Substantia nigra (tissue), 51 donors: ENCODE measurements at places on chromosomes 2 and 18.

DNA sequence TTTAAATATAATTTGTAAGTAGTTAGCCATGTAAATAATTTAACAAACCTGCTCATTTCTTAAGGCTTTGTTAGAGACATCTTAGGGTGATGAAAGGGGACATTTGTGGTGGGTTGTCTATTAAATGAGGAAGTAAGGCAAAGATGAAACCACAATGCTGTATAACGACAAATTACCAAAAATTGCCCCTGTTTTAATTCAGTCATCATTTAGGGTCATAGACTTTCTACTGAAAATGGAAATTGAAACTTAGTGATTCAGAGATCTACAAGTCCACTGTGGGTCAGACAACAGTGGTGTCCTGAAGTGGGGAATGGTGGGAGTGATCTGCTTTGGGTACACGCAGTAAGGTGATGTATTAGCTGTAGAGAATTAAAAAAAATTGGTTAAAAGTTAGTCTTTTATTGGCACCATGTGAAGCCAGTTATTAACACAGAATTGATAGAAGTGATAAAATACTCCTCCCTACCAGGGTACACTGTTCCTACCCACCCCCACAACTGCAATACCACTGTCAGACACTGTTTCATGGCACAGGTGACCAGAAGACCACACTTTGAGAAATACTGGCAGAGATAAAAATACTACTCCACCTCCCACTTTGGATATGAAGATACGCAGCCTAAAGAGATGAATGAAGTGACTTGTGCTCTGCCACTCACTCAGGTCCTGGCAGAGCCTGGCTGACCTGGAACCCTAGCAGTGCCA lies 13.4 kb downstream of the CERS6 start:
- DNase-seq, result no peak

DNA sequence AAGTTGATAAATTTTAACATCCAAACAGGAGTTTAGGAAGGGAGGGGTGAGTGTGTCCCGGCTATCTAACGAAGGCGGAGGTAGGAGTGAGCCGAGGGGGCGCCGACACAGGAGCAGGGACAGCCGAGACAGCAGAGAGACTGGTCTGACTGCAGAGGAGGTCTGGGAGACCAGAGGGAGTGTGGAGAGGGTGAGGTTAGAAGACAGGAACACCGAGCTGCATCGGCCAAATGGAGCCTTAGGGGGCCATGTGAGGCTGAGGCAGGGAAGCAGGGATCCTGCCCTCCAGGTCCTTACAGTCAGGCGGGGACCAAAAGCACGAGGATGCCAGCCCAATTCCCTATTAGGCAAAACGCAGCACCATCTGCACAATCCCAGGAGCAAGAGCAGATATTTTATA lies 67.0 kb downstream of the SFXN5 start:
- DNase-seq, result no peak

DNA sequence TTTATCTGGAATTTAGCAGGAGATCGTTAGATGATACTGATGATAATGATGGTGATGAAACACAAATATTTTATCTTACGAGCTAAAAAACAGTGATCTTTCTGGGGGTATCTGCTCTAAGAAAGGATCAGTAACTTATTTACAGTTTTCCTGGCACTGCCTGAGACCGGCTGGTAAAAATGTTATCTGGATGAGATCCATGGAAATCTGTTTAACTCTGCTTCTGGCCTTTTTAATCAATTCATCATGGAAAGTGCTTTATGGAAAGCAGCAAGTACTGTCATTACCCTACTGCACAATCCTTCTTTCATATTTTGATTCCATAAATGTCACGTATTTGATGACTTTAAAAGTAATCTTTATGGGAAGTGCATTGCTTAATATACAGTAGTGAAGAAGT lies 612.7 kb upstream of the GCFC2 start:
- DNase-seq, result no peak

DNA sequence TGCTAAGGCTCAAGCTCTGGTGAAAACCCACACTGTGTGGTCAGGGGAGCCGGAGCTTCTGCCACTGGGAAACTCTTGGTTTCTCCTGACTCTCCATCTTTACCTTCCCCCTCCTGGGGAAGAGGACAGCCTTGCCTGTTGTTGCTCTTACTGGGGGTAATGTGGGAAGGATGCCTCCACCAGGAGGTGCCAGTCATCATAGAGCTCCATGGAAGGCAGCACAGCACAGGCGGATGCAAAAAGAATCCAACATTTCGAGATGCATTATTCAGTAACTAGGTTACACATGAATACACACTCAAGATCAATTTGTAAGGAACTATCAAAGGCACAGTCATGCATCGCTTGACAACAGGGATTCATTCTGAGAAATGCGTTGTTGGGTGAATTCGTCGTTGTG lies 322.6 kb downstream of the AFF3 start:
- no peak for DNase-seq

GRCh38 chr2:2698182-2699120 lies 367.4 kb upstream of the MYT1L start:
- DNase-seq, result no peak

GRCh38 chr2:176088048-176088936 lies 4.2 kb upstream of the HOXD13 start:
- DNase-seq, result no peak

DNA sequence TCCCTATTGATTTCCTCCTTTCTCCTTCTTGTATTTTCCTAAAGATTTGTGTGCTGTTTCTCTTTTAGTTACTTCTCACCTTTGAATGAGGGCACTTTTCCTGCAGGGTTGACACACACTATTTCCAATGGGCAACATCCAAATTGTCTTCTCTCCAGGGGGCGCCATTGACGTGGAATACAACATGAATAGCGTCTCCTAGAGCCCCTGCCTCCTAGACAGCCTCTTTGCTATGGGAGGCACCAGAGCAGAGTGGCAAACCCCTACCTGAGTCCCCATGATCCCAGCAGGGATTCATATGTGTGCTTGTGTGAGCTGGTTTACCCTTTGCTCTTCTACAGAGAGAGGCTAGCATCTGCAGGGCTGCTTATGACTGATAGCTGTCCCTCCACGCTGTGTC lies 61.3 kb upstream of the ITSN2 start:
- DNase-seq, result peak; percentile 37

DNA sequence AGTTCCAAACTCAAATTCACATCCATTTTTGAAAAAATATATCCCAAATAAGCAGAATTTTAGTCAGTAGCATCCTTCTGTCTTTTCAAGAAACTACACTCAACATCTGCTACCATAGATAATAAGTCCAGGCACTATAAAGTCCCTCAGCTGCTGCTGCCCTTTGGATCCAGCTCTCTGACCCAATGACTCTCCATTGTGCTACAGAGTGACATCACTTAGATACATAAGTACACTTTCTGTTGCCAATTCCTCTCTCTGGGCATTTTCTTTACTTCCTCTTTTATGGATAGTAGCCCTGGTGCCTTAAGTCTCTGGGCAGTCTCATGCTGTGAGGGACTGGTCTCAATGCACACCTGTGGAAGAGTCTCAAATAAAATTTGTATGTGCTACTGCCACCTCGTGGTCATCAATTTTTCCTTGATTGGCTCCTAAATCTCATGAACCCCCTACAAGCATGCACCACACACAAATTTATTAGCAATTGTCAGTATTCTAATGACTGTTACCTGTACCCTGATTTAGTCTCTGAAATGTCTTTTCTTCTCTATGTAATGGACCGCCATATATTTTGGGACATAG lies 219.2 kb downstream of the LRP1B start:
- no peak for DNase-seq

GRCh38 chr2:237488901-237489860 lies 2.1 kb downstream of the MLPH start:
- no peak for DNase-seq

- DNase-seq, result no peak
Observed at GRCh38 chr18:74217476-74218143, 69.3 kb downstream of the TIMM21 start.

DNA sequence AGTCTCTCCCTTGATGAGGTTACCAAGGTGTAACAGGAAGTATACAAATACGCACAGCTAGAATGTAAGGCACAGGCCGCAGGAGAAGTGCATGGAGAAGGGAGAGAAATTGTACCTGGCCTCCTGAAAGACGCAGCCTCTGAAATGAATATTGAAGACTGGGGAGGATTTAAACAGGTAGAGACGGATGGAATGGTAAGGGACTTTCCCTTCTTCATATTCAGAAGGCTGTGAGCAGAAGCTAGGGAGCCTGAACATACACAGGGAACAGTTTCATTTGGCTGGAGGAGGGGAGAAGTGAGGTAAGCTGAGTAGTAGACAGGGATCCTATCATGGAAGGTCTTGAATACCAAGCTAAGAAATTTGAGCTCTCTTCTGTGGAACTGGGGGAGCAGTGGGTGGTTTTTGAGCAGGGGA lies 112.7 kb downstream of the ANKRD44 start:
- DNase-seq, result no peak

- DNase-seq, result no peak
Observed at GRCh38 chr2:37085731-37086147, 1.4 kb downstream of the GPATCH11 start.

GRCh38 chr2:202278036-202278760 lies 12.6 kb downstream of the NOP58 start:
- no peak for DNase-seq

DNA sequence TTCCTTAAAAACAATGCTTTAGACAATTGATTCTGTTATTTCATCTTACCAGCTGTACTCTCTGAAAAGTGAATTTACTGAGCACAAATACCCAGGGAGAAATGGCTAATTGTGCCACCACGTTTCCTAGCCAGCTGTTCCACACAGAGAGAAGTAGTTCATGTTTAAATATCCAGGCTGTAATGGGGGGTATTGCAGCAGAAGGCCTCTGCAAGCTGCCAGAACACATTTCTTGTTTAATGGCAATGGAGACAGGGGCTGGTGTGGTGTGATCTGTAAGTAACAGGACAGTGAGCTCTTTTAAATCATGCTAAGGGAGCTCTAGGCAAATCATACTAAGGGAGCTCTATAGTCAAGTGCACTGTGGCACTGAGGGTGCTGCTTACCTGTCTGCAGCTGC lies 809.2 kb downstream of the CNTNAP5 start:
- no peak for DNase-seq

- no peak for DNase-seq
Observed at GRCh38 chr2:159230145-159230877, 56.2 kb downstream of the WDSUB1 start.

DNA sequence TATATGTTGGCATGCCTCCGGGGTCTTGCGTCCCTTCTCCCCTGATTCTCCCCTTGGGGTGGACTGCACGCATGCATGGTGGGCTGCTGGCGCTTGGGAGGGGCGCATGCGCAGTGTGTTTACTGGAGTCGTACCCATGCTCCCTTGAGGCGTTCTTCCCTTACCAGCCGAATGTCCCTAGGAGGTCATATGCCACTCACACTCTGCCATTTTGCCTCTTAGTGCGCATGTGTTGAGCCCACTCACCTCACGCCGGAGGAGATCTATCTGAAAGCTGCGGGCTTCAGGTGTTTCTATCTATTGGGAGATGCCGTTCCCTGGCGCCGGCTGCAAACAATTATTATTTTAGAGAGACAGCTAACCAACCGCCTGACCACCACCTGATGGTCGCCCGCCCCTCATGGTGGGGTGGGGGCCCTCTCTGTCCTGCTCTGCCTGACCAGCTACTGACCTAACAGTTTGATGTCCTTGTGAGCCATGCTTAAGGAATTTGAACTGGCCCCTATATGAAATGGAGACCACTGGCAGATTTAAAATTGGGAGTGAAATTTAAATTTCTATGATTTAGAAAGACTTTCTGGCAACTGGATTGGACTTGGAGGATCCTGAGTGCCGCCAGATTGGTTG lies 179.6 kb downstream of the RNF144A start:
- DNase-seq, result no peak

DNA sequence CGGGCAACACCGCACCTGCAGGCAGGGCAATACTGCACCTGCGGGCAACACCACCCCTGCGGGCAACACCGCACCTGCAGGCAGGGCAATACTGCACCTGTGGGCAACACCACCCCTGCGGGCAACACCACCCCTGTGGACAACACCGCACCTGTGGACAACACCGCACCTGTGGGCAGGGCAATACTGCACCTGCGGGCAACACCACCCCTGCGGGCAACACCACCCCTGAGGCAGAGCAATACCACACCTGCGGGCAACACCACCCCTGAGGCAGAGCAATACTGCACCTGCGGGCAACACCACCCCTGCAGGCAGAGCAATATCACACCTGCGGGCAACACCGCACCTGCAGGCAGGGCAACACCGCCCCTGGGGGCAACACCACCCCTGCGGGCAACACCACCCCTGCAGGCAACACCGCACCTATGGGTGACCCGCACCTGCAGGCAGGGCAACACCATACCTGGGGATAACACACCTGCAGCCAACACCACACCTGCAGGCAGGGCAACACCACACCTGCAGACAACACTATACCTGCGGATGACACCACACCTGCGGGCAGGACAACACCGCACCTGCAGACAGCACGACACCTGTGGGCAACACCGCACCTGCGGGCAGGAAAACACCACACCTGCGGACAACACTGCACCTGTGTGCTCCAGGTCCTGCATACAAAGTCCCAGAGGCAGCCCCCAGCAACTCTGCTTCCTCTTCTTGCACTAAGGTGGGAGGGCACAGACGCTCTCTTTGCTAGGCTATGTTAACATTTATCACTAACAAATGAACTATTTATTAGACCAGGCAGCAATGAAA lies 57.7 kb downstream of the EIPR1 start:
- no peak for DNase-seq

DNA sequence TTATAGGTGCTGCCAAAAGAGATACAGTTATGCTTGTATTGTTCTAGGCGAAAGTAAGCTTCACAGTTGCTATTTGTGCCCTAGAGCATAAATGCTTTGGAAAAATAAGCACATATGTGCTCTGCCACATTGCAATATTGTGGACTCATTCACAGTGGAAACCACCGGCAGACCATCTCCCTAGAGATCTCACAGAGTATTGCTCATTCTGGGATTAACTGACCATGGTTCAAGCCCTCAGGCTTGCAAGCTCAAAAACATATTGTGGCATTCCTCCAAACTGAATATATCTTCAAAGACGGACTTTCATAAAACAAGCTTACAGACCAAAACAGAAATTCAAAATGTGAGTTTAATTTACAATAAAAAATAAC lies 158.2 kb upstream of the CCDC150 start:
- DNase-seq, result no peak

- no peak for DNase-seq
Observed at GRCh38 chr18:12741351-12741750, 38.5 kb downstream of the PSMG2 start.

DNA sequence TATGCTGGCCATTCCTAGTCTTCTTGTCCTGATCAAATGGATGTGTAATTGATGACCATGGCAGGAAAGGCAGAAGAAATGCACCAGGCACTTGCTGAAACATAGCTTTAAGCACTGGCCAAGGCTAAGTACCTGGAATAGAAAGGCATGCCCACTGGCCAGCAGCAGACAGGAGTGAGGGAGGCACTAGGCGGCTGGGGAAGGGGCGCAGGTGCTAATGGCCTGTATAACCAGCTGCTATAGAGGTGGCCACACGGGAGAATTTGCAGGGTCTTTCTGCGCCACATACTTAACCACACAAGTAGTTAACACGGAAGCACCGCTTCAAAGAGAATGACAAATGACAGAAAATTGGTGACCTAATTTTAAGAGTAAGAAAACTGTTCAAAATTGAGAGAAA lies 66.3 kb upstream of the CHRNA1 start:
- DNase-seq, result no peak

GRCh38 chr2:960061-960736 lies 9.6 kb downstream of the SNTG2 start:
- DNase-seq, result no peak

GRCh38 chr18:79516441-79516931 lies 120.8 kb downstream of the NFATC1 start:
- DNase-seq, result no peak
